ENCODE measurements at places on chromosomes 3 and 15. TPM values are rescaled to one million over a fixed set of nuclear protein-coding genes. Genes with fewer than 3 reads are reported as not detected.

DNA sequence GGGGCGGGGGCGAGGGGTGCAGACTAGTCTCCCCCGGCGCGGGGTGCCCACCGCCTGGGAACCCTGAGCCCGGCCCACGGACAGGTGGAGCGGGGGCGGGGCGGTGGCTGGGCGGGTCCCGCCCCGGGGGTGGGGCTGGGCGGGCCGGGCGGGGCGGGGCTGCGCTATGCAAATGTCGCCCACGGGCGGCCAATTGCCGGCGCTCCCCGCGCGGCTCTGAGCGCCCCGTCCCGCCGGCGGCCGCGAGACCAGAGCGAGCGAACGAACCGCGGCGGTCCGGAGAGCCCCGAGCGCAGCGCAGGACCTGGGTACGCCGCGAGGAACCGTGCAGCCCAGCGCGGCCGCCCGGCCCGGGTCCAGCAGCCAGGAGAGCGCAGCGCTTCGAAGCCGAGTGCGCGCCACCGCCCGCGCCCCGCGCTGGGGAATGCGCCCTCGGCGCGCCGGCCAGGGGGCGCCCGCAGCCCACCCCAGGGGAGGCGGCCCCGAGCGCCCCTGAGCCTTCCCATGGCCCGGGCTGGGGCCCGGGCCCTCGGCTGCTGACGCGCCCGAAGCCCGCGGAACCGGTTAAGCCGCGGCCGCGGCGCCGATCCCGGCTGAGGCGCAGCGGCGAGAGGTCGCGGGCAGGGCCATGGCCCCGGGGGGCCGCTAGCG lies at the start of gene SEMA3F:
Gene SEMA3F (plus strand): TSS at position 485 of the 651 bp plus-strand sequence. CDS start 4,299 bp downstream, outside the sequence.
- DNase-seq, result peak; percentile 85
- no peaks in the 10 kb centered on the region for H3K36me3 ChIP-seq

- H3K4me3 ChIP-seq, result 0 out of 2 replicates have a peak overlapping the region, but pooled peaks have one; percentile 34
- peak overlapping the region; percentile 98 for H3K27ac ChIP-seq
- peaks cover 31% of the 10 kb centered on the region for H3K36me3 ChIP-seq
- peaks cover 28% of the 10 kb centered on the region for H3K4me1 ChIP-seq
Measured at GRCh38 chr15:34855413-34855812, 60.1 kb upstream of the ACTC1 start.

DNA sequence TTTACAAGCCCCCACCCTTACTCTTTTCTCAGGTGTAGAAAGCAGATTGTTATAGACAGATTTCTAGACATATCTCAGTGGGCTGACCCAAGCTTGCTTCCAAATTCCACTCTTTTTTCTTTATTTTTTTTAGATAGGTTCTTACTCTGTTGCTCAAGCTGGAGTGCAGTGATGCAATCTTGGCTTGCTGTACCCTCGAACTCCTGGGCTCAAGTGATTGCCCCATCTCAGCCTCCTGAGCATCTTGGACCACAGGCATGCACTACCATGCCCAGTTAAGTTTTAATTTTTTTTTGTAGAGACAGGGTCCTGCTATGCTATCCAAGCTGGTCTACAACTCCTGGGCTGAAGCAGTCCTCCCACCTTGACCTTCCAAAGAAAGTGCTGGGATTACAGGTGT lies 53.5 kb upstream of the ADAMTS9 start:
- H3K27ac ChIP-seq, result no peak overlapping the region
- no peak for DNase-seq
- H3K4me1 ChIP-seq, result no peaks in the 10 kb centered on the region
- H3K4me3 ChIP-seq, result no peak overlapping the region
- no peaks in the 10 kb centered on the region for H3K36me3 ChIP-seq

CAMK1 gene
- 36.6 TPM for total RNA-seq

Data from PC-3 (cell line).